ENCODE measurements at places on chromosomes 7 and 10. TPM values are rescaled to one million over a fixed set of nuclear protein-coding genes. Genes with fewer than 3 reads are reported as not detected.
A peak's percentile ranks its signal among the peaks of the same experiment; 100 is the strongest.

DNA sequence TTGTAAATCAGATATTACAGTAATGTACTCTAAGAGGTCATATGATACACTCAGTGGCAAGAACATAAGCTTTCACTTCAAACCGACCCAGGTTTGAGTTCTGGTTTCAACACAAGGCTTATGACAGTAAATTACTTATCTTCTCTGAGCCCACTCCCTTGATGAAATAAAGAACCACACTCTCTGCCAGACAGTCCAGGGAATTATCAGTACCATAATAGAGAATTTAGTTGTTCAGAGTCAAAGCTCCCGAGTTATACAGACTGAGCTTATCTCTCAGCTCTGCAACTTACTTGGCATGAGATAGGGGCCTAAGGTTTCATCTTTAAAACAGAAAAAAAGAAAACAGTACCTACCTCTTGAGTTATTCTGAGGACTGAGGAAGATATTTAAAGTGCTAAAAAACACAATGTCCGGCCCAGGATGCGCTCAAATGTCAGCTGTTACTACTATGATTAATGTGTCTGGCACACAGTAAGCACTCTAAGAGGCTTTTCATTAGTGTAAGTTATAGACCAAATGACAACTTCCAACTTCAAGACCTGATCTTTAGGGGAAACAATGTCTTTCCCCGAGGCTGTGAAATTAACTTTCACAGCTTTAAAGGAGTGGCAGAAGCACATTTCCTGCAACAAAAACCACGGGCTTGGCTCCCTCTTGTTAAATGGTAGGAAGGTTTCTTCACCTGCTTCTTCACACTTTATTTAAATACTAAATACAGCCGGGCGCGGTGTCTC is 38.1 kb downstream of the UBE2H start:
- no peak for DNase-seq

DNA sequence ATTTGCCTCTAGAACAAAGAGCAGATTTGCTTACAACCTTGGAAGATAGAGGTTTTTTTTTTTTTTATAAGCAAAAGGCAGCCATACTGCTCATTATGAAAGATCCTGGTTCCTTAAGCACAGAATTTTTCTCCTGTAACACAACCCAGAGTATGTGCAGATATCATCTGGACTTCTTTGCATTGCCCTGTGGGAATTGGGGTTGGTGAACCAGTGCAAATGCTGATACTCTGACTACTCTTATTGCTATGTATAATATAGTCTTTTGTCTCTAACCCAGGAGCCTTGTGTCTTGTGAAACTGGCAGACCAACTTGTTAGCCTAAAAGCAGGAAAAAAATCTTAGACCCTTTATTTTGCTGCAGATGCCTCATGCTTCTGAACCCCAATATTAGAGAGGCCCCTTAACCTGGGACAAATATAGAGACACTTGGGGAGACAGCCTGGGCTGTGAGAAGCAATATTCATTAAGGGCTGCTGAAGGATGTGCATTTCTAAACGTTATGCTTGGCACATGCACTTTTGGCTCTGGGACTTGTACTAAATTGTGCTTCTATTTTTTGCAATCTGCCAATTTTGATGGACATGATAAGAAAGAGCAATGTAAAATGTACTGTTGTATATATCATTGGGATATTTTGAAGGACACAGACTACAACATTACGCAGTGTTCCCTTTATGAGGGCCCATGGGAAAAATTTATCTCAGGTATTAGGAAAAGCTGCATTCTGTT is 78.9 kb downstream of the ANLN start:
- no peak for DNase-seq

GRCh38 chr7:19213746-19214145 is 68.5 kb upstream of the FERD3L start:
- DNase-seq, result no peak

DNA sequence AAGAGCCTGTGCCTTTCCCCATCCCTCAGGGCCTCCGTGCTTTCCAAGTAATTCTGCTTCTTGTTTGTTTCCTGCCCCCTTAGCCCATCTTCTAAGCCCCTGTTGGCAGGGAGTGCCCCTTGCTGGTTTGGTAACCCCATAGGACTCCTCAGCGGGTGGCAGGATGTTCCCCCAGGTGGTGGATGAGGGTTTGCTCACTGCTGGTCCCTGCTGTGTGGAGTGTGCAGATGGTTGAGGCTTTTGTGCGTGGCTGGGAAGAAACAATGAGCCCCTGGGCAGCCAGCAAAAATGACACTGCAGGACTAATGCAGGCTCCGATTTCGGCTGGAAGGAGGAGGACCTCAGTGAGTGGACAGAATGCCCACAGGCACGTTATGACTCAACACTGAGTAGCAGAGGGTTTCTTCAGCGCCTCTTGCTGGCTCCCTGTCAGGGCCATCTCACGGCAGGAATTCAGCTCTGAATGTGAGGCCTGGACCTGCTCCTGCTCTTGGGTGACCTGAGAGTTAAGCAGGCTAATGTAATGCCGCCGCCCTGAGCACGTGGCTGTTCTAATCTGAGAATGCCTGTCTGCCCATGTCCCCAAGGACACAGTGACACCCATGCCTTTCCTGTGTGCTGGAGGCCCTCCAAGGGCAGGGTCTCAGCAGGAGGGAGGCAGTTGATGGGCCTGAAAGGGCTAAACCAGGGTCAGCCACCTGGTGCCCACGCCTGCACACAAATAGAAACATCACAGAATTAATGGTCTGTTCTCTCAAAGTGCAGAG is 16.6 kb downstream of the BAG3 start:
- peak; percentile 97 for DNase-seq

DNA sequence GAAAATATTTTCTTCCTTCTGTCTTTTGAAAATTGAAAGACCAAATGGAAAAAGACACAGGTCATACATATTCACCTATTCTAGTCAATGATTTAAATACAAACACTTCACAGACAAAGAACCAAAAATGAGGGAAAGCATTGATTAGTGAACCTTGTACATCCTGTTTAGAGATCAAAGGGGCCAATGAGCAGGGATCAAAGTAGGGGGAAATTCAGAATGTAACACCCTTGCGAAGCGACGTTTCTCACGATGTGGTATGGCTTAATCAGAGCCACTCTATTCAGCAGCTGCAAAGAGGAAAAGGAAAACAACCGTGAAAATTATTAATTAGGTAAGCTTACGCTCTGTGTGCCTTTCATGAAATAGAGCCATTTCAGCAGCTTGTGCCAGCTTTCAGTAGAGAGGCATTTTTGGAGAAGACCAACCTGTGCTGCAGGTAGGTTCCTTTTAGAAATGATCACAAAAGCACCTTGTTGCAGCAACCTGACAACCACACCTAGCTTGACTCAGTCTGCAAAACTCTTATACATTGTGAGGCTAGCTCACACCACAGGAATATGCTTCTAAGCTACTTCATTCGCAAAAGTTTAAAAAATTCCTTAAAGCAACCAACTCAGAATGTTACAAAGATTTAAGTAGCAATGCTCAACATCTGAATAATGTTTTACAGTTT is 78.0 kb downstream of the DKK1 start:
- peak; percentile 13 for DNase-seq

- DNase-seq, result no peak
Observed at GRCh38 chr7:102232611-102233286, 53.9 kb upstream of the SH2B2 start.

- DNase-seq, result no peak
Observed at GRCh38 chr7:47443049-47443448, 138.9 kb downstream of the TNS3 start.

DNA sequence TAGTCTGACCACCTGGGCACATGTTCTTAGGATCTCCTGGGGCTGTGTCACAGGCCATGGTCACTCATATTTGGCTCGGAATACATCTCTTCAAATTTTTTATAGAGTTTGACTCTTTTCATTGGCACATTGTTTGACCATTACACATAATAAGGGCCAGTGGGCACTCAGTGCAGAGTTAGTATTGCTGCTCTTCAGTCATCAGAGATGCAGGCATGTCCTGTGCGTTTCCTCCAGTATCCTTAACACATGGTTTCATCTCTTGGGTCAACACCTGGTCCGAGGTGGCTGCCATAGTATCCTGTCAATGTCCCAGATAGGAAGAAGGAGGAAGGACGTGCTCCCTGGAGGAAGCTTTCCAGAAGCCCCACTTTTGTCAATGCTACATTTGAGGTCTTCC is 125.0 kb downstream of the FAM107B start:
- DNase-seq, result no peak

DNA sequence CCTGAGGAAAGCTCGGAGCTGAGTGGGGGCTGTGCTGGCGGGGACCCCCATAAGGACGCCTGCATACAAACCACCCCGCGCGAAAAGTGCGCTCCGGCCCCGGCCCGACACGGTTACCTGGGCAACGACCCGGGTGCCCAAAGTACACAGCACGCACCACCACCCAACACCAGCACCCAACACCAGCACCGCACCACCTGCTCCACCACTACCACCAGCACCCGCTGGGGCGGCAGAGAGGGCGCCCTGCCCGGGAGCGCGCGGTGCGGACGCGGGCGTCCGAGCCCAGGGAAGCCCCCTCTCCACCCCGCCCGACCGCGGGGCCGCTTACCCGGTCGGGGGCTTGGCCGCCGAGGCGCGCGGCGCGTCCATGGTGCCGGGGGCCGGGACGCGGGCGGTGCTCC is 345 bp downstream of the COBL start:
- no peak for DNase-seq

DNA sequence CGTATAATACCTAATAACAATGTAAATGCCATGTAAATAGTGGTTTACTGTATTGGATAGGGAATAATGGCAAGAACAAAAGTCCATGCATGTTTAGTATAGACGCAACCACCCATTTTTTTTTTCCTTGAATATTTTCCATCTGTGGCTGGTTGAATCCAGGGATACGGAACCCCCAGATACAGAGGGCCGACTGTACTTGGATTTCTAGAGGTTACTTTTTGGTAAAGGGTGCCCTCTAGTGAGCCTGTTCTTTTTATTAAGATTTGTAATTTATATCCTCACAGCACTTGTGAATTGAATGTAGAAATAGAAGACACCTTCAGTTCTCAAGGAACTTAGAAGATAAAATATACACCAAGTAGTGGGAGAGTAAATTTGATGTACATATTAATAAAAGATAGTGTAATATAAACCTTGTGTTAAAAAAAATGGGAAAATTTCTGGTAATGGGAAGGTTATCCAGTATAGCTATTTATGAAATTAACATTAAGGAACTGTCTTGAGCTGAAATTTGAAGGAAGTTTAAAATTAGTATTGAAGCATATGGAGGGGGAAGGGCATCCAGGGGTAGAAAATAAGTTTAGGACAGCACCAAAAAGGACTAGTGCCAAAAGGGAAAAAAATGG is 32.0 kb downstream of the EXOC6 start:
- peak; percentile 64 for DNase-seq

GRCh38 chr7:82406937-82407336 is 36.6 kb downstream of the CACNA2D1 start:
- no peak for DNase-seq

DNA sequence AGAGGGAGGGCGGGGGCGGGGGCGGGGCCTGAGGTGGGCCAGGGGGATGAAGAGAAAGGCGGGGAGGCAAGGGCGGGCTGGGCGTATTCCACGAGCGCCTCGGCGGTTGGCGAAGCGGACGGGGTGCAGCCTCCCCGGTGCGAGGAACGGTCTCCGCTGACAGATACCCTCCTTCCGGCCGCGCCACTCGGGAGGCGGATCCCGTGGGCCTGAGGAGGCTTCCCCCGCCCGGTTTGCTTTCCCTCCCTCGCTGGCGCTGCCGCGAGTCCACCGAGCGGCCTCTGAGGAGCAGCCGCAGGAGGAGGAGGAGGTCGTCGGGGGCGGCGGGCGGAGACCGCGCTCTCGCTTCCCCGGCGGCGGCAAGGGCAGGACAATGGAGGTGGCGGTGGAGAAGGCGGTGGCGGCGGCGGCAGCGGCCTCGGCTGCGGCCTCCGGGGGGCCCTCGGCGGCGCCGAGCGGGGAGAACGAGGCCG is at the start of gene TRIM24:
TSS of gene TRIM24 (plus strand) at position 84 of the 473 bp plus-strand sequence. CDS start at position 374, 290 bp downstream.
- no peak for DNase-seq

DNA sequence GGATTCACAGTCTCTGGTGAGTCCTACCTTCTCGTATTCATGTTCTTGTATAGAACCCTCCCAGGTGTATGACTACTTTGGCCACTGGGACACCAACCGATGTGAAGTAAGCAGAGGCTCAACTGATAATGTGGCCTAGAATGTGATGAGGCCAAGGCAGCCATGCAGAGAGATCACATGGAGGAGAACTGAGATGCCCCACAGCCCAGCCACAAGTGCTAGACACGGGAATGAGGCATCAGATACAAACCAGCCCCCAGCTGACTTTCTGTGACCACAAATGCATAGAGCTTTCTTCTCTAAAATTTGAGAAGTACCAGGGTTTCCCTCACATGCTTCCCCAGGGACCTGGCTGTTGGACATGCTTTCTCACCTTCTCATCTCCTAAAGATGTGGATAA is 375.7 kb downstream of the CCSER2 start:
- DNase-seq, result no peak

DNA sequence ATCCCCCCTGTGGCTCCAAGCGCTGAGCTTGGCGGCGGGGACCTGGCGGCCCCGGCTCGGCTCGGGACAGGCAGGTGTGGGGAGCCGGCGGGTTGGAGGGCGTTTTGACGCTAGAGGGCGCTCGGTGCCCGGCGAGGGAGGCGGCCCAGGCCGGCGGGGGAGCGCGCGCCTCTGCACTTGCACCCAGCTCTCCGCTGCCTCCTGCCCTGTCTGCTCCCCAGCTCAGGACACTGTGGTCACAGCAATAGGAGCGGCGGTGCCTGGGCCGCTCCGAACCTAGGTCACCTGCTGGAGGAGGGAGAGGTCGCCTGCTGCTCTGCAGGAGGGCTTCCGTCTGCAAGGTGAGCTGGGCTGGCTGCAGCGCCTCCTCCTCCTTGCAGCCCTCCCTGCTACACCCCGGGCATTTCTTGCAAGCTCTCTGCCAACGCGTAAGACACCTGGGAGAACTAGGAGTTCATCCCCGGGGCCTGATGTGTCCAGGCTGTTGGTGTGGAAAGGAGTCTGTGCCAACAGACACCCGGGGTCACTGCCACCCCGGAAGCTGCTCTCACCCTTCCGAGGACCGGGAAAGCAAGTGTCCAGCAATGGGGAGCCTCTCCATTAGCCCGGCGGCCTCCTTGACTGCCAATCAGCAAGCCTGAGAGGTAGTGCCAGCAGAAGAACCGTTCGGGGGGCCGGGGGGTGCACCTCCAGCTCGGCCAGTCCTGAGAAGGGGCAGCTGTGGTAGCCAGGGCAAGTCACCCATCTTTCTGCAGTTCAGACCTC is 620.4 kb downstream of the GALNT17 start:
- no peak for DNase-seq

- peak; percentile 85 for DNase-seq
Observed at GRCh38 chr7:36301914-36302771, 87.5 kb upstream of the ANLN start.

DNA sequence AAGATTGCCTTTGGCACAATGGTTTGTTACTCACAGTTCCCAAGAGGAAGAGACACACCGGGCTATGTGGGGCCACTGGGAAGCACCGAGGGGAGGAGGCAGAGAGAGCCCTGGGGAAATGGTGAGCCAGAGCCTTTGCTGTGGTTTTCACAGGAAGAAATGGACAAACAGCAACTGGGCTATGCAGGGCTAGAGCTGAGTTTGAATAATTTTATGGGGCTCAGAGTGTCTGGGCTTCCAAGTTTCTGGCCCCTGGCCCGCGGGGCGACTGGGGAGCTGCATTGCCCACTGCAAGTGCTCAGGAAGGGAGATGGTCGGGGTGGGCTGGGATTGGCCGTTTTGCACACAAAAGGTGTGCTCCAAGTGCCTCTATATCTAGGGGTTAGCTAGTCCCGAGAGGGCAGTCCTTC is 92.6 kb downstream of the CHST15 start:
- DNase-seq, result peak; percentile 48

The TEX47 gene
- total RNA-seq, result not detected

The CELF2 gene
- total RNA-seq, result 6.4 TPM

The AVL9 gene
- total RNA-seq, result 44.1 TPM

The PPP3CB gene
- total RNA-seq, result 27.3 TPM

The ITPRID1 gene
- total RNA-seq, result not detected

The ECHDC3 gene
- 14.9 TPM for total RNA-seq

The GFRA1 gene
- total RNA-seq, result 112 TPM

The PFKP gene
- total RNA-seq, result 565 TPM

Data from renal cortical epithelial cell (primary cell).